HT-29 (cell line): ENCODE measurements at places on chromosomes 5 and 9.

GRCh38 chr9:134227451-134228411 is 63.4 kb upstream of the RNU6ATAC start:
- no peak for DNase-seq

DNA sequence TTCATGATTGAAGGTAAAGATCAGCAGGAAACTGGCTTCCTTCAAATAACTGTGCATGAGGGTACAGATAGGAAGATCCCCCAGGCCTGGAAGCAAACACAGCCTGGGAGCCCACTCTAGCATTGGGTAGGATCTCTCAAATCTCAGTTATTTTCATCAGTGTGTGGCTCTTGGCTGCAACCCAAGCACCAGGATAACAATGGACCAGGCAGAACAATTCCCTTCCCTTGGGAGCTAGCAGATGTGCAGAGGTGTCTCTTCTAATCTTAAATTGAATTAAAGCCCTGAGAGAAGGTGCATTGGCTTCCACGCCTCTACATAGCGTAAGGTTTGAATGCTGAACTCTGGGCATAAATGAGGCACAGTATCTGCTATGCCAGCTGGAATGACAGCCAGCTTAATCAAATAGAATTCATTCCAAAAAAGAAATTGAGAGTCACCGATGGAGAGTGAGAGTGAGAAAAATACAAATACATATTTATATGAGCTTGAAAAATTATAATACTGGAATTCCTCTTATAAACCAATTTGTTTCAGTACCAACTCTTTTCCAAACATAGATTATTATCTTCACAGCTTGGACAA is 957.3 kb downstream of the CDH12 start:
- no peak for DNase-seq

GRCh38 chr9:111897601-111898137 is 1.1 kb downstream of the UGCG start:
- DNase-seq = peak; percentile 62

DNA sequence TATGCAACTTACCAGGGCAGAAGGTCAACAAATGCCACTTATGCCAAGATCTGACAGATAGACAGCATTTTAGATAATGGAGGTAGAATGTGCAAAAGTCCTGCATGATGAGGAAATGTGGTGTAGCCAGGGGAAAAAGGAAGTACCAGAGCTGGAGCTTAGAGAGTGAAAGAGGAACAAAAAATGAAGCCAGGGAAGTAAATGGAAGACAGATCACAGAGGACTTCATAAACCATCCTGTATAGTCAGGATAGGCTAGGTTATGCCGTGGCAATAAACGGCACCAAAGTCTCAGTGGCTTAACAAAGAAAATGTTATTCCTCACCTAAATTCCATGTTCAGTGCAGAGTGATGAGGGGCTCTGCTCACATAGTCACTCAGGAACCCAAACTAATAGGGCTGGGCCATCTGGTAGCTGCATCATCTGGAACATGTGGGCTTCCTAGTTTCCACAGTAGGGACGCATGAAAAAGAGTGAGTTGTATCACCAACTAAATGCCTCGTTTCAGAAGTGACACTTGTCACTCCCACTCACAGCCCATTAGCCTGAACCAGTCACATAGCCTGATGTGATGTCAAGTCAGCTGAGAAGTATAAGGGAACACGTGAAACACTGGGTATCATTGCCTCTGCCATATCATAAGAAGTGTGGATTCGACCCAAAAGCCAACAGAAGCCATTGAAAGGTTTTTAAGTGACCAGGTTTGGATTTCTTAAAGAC is 70.3 kb downstream of the SH3RF2 start:
- no peak for DNase-seq

- DNase-seq = no peak
Observed at GRCh38 chr5:120419127-120419526, 45.0 kb upstream of the PRR16 start.

GRCh38 chr5:179435731-179436315 is 90.6 kb upstream of the ADAMTS2 start:
- peak; percentile 4 for DNase-seq

GRCh38 chr5:83401122-83401731 is 70.3 kb upstream of the VCAN start:
- no peak for DNase-seq

- DNase-seq = peak; percentile 29
Observed at GRCh38 chr9:98251551-98251950, 3.9 kb downstream of the TBC1D2 start.

DNA sequence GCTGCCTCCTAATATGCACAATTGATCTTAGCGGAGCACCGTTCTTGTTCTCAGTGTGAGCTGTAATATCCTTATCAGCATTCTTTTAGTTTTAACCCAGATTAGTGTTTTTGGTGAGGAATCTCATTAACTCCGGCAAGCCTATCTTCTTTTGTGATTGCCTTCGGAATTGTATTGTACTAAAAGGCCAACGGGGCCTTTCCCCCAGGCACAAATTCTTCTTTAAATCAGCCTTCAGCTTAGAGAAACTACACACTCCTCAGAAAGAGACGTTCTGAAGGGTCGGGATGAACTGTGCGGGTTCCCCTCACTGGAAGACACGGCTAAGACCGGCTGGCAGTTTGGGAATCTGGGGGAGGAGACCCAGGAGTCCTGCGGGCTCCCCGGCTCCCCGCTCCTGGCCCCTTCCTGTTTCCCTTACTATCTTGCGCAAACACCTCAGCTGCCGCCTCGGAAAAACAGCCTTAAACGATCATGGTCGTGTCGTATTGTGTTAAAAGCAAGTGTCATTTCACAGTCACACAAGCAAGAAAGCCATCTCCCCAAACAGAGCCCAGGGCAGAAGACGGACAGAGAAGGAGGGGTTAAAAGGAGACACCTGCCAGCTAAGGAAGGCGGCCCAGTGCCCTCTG is 353.1 kb upstream of the IRX2 start:
- DNase-seq = no peak

GRCh38 chr9:134985451-134985850 is 67.7 kb upstream of the FCN1 start:
- no peak for DNase-seq

GRCh38 chr9:72883875-72884274 is 69.0 kb downstream of the ALDH1A1 start:
- DNase-seq = no peak

DNA sequence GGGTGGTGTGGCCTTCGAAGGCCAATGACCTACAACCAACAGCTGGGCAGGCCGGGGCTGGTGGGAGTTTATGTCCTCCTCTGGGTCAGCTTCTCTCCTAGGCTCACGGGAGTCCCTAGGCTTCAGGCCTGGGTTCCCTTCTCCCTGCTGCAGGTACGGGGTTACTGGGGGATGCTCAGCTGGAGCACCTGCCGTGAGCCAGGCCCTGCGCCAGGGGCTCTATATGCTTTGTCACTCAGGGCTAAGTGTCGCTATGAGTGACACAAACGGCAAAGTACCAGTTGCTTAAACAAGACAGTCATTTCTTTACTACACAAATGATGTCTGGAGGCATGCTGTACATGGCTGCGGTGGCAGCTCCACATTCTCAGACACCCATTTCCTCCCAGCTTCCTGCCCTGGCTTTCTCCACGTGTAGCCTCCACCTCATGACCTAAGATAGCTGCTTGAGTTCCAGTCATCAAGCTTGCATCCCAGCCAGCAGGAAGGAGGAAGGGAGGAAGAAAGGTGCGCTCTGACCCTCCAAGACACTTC is 22.5 kb upstream of the NINJ1 start:
- DNase-seq = no peak

GRCh38 chr5:169694091-169694625 is 57.1 kb downstream of the DOCK2 start:
- no peak for DNase-seq
